ENCODE measurements at places on chromosomes 3 and 15.

DNA sequence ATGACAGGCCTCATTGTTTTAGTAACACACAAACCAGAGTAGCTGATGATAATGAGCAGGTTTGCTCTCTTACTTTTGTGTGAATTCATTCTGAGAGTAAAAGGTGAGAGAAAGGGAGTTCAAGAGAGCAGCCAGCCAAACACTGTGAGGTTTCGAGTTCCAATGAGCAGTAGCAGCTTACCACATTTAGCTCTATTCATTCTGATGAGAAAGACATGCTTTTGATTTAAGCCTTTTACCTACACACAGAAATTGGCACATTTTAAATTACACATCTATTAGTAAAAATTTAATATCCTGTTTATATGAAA is 28.0 kb downstream of the GLDN start:
- DNase-seq, result no peak

GRCh38 chr3:120475722-120476377 is 25.1 kb upstream of the FSTL1 start:
- no peak for DNase-seq

GRCh38 chr3:139940622-139941021 is 5.6 kb downstream of the CLSTN2 start:
- DNase-seq, result no peak

DNA sequence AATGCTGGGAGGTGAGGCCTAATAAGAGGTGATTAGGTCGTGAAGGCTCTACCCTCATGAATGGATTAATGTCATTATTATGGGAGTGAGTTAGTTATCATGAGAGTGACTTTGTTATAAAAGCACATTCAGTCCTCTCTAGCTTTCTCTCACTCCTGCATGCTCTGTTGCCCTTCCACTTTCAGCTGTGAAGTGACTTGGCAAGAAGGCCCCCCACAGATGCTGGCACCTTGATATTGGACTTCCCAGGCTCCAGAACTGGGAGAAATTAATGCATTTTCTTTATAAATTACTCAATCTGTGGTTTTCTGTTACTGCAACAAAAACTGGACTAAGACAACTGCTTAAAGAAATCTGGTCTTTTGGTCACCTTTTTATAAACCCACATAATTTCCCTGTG is 144.3 kb downstream of the FBN1 start:
- DNase-seq, result no peak

DNA sequence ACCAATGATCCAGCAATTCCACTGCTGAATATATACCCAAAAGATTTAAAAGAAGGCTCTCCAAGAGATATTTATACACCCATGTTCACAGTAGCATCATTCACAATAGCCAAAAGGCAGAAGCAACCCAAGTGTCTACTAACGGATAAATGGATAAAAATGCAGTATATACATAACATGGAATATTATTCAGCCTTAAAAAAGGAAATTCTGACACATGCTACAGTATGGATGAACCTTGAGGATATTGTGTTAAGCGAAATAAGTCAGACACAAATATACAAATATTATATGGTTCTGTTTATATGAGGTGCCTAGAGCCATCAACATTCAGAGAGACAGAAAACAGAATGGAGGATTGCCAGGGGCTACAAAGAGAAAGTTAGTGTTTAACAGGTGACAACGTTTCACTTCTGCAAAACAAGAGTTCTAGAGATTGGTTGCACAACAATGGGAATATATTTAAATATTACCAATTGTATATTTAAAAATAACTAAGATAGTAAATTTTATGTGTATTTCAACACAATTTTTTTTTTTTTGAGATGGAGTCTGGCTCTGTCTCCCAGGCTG is 69.4 kb downstream of the STAG1 start:
- DNase-seq, result no peak

- DNase-seq, result no peak
Observed at GRCh38 chr3:30232142-30232541, 374.3 kb upstream of the TGFBR2 start.

DNA sequence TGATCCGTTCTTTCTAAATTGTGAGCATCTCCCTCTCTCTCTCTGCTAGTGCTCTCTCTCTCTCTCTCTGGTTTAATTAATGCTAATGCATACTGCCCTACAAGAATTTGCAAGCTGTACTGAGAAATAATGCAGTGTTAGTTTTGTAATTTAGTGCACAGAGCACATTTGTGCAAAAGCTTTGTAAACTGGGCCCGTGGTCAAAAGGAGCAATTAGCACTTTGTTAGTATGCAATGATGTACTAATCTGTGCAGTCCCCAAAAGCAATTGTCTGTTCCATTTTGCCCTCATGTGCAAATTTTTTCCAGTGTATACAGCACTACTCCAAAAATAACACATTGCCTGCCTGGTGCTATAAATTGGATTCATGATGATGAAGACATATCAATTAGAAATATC is 184.6 kb upstream of the CMC1 start:
- DNase-seq, result no peak

GRCh38 chr3:138381413-138381901 is 33.1 kb downstream of the MRAS start:
- no peak for DNase-seq

- no peak for DNase-seq
Observed at GRCh38 chr3:14609506-14609905, 42.1 kb upstream of the CCDC174 start.

DNA sequence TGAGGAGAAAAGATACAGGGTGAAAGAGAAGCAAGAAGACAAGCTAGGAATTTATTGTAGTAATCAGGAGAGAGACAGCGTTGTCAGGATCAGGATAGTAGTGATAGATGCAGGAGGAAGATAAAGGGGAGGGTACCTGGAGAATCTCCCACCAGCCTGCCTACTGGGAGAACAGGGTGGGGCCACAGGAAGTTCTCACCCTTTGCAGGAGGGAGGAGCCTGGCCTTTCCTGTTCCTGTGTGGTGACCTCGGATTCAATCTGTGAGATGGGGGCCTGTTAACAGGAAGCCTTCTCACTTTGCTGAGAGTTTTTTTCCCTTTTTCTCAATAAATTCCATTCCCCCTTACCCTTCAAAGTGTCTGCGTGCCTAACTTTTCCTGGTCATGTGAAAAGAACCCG is 37.6 kb downstream of the GMPS start:
- no peak for DNase-seq

- no peak for DNase-seq
Observed at GRCh38 chr3:152243301-152243711, 25.4 kb upstream of the MBNL1 start.

DNA sequence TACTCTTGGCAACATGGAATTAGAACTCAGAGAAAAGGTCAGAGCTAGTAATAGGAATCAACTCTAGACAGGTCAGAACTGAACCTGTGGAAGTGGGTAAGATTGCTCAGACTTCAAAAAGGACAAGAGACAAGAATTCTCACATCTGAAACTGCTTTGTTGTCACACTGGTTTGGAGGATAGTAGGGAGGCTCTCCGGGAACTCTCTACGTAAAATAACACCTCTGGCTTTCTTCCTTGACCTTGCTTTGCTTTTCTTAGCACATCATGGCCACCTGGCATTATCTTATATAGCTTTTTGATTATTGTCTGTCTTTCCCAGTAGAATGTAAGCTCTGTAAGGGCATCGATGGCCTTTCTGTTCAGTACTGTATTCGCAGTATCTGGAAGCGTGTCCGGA is 13.2 kb upstream of the NFKBIZ start:
- no peak for DNase-seq

DNA sequence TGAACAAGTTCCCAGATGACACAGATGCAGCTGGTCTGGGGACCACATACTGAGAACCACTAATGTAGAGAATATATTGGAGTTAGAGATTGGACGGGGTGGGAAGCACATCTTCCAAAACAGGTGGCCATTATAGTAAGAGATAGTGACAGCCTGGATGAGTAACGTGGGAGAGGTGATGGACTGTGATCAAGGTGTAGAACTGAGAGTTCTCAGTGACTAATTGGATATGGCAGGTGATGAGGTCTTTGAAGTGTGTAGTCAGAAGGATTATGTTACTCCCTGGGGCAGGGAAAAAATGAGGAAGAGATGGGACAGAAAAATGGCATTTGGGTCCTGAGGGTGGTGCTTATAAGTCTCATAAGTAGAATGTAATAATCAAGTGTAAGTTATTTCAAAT is 66.6 kb downstream of the KCNMB2 start:
- peak; percentile 85 for DNase-seq

DNA sequence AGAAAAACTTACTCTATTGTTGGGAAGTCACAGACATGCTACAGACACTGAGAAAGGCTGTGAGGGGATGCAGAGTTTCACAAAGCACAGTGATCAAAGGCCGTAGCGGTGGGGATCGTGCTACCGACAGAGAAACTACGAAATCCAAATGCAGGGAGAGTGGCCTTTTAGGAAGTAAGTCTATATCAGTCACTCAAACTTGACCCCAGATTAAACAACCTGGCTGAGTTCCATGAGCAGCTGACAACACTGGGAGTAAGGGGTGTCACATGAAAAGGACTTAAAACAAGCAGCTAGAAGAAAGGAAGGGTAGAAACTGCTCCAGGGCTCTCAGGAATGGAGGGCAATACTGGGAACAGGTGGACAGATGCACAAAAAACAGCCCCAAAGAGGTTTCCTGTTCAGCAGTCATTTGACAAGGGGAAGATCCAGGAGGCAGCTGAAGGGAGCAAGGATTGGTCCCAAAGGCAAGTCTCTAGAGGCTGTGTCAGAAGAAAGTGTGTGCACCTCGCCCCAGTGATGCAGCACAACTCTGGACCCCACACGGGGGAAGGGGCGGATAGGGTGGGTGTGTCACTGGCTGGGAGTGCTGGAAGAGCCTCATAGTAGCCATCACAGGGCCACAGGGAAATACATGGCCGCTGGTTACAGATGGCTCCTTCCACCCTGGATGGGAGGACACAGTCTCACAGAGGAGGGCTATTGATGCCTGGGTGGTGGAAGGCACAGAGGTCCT is 20.3 kb upstream of the HDAC11 start:
- DNase-seq, result no peak

DNA sequence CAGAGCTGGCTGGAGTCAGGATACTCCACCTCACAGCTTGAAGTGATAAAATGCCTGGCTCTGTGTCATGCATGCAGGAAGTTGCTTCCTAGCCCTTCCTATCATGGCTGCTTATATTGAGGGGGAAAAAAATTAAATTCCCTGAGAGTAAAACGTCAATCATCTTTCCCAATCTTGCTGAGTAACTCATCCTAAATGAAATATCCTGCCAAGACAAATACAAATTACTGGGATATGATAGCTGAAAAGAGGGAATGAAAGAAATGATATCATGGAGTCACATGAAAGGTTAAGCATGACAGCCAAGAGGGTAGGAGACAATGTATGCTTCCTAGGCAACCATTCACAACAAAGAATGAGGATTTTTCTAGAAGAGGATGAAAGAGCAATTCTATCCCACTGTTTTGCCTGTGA is 110.6 kb downstream of the ABI3BP start:
- DNase-seq, result no peak

DNA sequence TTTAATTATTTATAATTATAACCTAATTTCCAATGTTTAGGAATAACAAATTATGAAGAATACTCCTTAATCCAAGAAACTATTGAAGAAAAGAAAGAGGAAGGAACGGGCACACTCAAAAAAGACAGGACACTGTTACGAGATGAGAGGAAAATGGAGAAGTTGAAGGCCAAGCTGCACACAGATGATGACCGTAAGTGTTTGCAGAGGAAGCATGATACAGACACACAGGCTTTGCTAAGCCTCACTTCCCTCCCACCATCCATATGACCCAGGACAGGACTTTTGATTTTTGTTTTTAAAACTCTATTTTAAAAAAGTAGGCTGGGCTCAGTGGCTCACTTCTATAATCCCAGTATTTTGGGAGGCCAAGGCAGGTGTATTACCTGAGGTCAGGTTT is 389.4 kb upstream of the TPM1 start:
- DNase-seq, result no peak

- DNase-seq, result no peak
Observed at GRCh38 chr3:197926418-197926817, 23.6 kb upstream of the RPL35A start.

GRCh38 chr15:40340740-40341400 is at the start of gene CCDC9B:
Gene CCDC9B, minus strand, starts transcription at chr15:40340939. Its CDS starts 120 bp downstream, at chr15:40340819.
- DNase-seq, result peak; percentile 81

- DNase-seq, result no peak
Observed at GRCh38 chr15:43792761-43793476, 799 bp downstream of the SERF2 start.

DNA sequence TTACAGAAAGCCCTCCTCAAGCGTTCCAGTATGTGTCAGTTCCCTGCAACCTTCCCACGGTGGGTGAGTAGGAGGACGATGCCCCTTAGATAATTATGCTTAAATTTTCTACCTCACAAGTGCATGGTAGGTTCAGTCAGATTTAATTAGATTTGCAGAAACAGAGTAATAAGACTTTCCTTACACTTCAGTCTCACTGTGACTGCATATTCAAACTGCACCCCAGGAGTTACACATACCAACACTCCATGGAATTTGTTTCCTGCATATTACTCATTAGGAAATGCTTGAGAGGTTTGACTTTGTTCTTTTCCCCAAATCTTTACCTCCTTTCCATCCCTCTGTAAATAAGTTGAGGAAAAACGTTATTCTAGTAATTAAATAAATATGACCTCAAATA is 108.8 kb downstream of the ARRDC4 start:
- DNase-seq, result no peak

- DNase-seq, result no peak
Observed at GRCh38 chr15:69766156-69766555, 313.5 kb downstream of the RPLP1 start.

GRCh38 chr3:186953011-186953487 is 22.7 kb downstream of the ST6GAL1 start:
- no peak for DNase-seq

GRCh38 chr3:119731560-119732343 is 28.9 kb downstream of the CFAP91 start:
- DNase-seq, result no peak
